ENCODE measurements at places on chromosomes 1 and 21.

GRCh38 chr1:238005116-238005515 is 114.4 kb upstream of the ZP4 start:
- DNase-seq = no peak

- DNase-seq = no peak
Observed at GRCh38 chr1:26285366-26286063, 5.6 kb downstream of the SH3BGRL3 start.

- DNase-seq = no peak
Observed at GRCh38 chr1:186094172-186094571, 280.9 kb downstream of the TPR start.

DNA sequence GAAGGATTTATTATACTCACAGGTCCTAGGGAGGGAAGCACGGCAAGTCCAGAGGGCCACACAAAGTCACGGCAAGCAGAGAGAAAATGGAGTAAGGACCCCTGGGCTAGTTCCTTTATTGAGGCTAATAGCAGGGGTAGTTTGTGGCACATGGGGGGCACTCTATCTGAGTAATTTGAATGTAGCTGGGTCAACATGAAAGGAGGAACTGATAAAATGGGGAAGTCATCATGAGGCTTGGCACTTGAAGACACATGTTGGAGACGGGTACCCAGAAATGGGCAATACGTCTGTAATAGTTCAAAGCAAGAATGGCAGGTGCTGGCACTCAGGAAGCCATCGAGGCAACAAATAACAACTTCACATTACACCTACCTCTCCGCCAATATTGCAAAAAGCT is 1136.4 kb downstream of the MRPL39 start:
- no peak for DNase-seq

GRCh38 chr21:31103571-31104265 is 65.4 kb upstream of the KRTAP19-8 start:
- no peak for DNase-seq

- DNase-seq = no peak
Observed at GRCh38 chr1:101915597-101915996, 81.1 kb downstream of the OLFM3 start.

GRCh38 chr1:220680085-220680687 is 10.0 kb upstream of the C1orf115 start:
- peak; percentile 6 for DNase-seq

DNA sequence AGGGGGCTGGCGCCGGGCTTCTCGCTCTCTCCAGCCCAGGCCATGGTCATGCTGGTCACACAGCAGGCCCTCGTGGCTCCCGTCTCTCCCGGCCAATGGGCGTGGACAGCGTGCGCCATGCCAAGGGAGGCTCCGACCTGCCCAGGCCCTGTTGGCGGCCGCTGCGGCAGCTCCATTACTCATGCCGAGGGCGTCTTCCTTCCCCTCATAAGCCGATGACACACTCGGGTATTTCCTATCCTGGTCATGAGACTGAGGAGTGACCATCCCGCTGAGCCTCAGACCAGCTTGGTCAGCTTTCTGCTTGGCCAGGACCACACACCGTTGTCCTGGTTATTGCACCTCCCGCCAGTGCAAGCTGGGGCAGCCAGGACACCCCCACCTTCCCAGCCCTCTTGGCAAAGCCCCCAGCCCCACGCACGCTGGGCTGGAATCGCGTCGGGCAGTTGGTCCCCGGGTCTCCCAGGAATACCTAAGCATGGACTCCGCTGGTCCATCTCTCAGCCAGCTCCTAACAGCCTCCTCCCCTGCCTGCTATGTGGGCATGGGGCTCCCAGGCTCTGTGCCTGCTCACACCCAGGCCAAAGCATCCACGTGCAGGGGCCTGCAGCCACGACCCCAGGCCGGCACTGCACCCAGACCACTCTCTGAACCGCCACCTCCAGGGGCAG is 49.8 kb downstream of the ARHGEF16 start:
- no peak for DNase-seq

- DNase-seq = no peak
Observed at GRCh38 chr1:74933500-74933899, 200.5 kb downstream of the TYW3 start.

DNA sequence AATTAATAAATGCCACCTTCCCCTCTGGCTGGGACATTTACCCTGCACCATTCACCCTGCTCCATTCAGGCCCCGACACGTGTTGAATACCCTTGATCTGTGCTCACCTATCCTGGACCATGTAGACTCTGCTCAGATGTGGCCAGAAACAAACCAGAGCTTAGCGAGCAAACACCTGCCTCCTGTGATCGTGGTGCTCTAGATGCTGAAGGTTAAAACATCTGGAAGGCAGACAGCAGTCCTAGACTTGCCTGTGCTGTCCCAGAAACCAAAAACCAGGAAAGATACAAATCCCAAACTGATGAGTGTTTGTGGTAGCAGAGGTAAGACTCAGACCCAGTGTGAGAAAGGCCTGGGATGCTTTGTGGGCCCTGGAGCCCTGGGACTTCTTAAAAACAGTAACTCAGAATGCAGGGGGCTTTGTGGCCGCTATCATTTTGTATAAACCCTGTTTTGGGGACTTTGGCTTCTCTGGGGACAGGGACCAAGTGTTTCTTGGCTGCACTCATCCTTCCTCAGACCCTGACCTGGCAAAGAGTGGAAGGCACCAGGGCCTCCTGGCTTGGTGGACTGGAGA is 99.6 kb downstream of the DMRTB1 start:
- no peak for DNase-seq

- DNase-seq = no peak
Observed at GRCh38 chr1:182376936-182377574, 14.5 kb downstream of the GLUL start.

DNA sequence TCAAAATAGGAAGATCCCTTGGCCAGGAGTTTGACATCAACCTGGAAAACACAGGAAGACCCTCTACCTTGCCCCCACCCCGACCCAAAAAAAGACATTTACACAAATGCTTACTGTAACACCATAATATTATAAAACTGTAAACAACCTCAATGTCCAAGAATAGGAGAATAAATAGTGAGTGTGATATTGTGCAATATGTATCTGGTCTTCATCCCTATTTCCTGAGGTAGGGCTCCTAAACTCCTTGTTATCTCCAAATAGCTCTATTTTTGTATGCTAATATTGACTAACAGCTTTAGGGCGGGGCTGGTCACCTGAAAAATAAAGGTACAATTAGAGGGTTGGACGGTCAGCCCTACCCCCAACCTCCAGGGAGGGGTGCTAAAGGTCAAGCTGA is 23.5 kb downstream of the RSBN1 start:
- DNase-seq = no peak

- DNase-seq = no peak
Observed at GRCh38 chr1:57340334-57341070, 83.4 kb downstream of the DAB1 start.

- no peak for DNase-seq
Observed at GRCh38 chr1:58430421-58431275, 115.9 kb downstream of the OMA1 start.

DNA sequence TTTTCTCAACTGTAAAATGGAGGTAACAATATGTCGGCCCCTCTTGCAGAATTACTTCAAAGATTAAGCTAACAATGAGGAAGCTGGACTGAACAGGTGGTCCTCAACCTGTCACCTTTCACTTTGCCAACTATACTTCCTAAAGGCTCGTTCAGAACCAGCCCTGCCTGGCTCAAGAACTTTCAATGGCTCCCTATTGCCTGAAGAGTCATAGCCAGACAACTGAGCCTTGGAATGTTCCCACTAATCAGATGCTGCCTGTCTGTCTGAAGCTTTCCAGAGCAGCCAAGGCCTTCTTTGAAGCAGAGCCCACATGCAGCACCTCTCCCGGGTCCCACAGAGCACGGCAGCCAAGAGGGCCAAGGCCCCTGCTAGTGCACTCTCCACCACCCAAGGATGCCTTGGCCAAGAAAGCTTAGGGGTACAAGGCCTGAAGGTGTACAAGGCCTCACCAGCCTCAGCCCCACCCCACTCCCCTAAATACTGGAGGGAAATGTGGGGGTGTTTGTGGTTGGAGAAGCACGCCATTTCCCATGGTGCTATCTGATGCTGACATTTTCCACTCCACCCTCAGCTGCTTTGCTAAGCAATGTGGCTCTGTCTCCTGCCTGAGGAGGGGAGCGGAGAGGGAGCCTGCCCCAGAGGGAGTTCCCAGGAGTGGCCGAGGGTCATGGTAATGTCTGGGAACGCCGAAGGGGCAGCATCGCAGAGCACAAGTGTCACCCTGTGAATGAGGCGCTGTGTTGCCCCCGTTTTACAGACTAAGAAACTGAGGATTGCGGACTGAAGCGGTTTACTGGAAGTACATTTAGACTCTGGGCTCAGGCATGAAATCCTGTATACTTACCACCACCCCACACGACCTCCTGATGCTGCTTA is 8.2 kb upstream of the LAPTM5 start:
- DNase-seq = no peak

GRCh38 chr1:100343897-100344296 is 8.4 kb upstream of the CDC14A start:
- DNase-seq = no peak

DNA sequence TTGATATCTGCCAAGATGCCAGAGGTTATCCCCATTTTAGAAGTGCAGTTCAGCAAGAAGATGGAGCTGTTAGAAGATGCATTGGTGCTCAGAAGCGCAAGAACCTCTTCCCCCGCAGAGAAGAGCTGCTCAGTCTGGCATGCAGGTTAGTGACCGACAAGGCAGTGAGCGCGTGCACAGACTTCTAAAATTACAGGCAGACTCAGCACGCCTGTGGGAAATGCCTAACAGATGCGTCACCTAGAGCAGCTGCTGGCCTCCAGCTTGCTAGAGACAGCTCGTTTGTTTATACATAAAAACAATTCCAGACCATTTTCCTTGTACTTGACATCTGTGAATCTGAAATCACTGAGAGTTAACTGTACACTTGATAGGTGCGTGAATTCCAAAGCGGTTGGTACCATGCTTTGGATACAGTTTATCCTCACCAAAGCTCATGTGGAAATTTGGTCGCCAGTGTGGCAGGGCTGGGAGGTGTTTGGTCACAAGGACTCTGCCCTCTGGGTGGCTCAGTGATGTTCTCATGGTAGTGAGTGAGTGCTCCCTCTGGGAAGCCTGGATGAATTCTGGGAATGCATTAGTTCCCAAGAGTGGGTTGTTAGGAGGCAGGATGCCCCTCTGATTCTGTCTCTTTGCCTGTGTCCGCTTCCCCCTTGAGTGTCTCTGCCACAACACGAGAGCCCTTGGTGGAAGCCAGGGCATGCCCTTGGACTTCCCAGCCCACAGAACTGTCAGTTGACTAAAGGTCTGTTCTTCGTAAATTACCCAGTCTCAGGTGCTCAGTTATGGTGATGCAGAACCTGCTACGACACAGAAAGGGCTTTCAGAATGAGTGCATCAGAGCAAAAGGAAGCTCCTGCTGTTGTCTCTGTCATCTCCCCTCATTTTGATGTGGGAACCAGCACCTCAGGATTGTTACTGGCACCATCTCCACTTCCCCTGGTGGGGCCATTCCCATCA is 24.4 kb downstream of the SNAP47 start:
- no peak for DNase-seq

GRCh38 chr1:85245891-85246290 is 13.6 kb downstream of the C1orf52 start:
- no peak for DNase-seq

DNA sequence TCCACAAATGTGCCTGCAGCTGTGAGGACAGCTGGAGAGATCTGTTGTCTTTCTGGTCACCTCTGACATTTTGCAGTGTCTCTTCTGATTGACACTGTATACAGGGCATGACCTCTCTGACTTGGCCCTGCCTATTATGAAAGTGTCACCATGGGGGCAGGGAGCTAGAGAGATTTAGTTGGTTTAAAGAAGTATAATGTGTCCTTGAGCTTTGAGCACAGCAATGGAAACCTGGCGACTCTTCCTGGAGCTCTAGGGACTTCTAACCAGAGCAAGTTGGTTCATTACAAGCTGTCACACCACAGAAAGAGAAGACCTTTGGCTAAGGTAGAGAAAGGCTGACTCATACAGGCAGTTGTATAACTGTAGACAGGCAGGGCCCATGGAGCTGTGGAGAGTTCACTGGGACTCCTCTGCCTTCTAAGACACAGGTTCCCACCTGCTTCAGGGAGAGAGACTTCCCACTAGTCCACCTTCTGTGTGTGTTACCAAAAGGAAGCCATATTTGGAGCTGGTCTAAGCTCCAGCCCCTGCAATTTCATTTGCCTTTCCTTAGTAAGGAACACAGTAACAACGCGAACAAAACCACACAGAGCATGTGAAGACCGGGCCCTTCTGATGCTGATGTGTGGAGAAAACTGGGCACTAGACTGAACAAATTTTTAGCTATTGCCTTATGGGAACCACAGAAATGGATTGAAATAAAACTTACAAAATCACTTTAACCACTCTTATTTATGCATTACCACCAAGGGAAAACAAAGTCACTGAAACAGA is 90.5 kb upstream of the ADAR start:
- DNase-seq = no peak

GRCh38 chr1:157925419-157926166 is 67.9 kb upstream of the KIRREL1 start:
- DNase-seq = no peak

DNA sequence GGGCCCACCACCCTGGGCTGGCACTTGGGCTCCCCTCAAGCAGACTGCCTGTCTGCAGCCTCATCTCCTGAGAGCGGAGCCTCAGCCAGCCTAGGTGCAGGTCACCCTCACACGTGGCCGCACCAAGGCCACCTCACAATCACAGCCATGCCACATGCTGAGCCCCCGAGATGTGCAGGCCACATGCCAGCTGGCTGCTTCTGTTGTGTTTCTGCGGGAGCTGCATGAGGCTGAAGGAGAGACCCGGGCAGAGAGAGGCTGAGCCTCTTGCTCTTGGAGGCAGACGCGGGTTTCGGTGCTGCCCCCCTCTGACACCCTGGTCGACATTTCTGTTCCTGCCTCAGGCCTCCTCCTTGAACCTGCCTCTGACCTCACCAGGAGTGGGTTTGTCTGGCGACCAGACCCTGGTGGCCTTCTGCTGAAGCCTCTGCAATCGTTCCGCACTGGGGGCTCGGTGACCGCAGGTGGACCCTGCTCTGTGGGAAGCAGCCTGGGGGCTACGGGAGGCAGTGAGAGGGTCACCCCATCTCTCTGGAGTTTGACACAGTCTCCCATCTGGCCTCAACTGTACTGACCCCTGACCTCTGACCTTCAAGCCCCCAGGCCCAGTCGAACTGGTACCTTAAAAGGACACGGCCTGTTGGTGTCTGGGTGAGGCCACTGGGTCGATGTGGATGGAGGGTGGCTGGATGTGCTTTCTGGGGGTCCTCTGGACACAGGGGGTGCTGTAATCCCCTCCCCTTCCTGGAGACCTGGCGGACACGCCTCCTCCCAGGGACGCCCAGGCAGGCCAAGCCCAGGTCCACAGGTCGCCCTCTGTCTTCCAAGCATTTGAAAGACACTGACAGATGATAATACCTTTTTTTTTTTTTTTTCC is 13.0 kb upstream of the C1orf174 start:
- no peak for DNase-seq

- no peak for DNase-seq
Observed at GRCh38 chr1:224565186-224565585, 50.9 kb upstream of the CNIH3 start.

DNA sequence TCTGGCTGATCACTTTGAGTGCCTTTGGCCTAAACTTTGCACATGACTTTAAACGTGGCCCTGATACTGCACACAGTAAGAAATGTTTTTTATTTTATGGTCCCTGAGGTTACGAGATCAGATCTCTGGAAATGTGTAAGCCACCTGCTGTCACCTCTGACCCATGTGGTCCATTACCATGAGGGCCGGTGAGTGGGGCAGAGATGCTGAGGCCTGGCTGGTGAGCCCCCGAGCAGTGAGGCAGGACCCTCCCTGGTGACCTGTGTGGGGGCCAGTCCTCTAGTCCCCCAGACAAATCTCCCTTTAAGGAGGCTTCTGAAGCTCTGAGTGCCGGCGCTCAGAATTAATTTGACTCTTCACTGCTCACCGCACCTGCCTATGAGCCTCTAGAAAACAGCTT is 12.4 kb downstream of the TFF3 start:
- DNase-seq = no peak

GRCh38 chr1:159011751-159012150 is 2.0 kb downstream of the IFI16 start:
- DNase-seq = no peak
